Cerebellum (tissue), 4 donors: ENCODE measurements at places on chromosomes 3 and 15. TPM values are rescaled to one million over a fixed set of nuclear protein-coding genes. Genes with fewer than 3 reads are reported as not detected.
A peak's percentile ranks its signal among the peaks of the same experiment; 100 is the strongest.

Gene KLHL6
- total RNA-seq: 1.3 TPM

Gene PLSCR2
- total RNA-seq: not detected

- no peak for DNase-seq
These were observed 136.9 kb downstream of the THSD4 start for GRCh38 chr15:71252044-71252739.

GRCh38 chr3:18423401-18424212, 1.5 kb downstream of the SATB1 start:
- DNase-seq: peak; percentile 55

GRCh38 chr3:71421820-71422566, 161.5 kb downstream of the FOXP1 start:
- DNase-seq: no peak
